Renal cortex interstitium (tissue), 15 donors: ENCODE measurements at places on chromosomes 4 and X. TPM values are rescaled to one million over a fixed set of nuclear protein-coding genes. Genes with fewer than 3 reads are reported as not detected.

The NUDT11 gene
- polyA plus RNA-seq: 14.8 TPM

- DNase-seq: peak; percentile 72
Observed at GRCh38 chrX:43958529-43958928, 14.7 kb downstream of the NDP start.

The GPR119 gene
- polyA plus RNA-seq: not detected

The SMIM14 gene
- 50.6 TPM for polyA plus RNA-seq

- DNase-seq: no peak
Observed at GRCh38 chrX:137548261-137548660, 17.7 kb upstream of the ZIC3 start.

DNA sequence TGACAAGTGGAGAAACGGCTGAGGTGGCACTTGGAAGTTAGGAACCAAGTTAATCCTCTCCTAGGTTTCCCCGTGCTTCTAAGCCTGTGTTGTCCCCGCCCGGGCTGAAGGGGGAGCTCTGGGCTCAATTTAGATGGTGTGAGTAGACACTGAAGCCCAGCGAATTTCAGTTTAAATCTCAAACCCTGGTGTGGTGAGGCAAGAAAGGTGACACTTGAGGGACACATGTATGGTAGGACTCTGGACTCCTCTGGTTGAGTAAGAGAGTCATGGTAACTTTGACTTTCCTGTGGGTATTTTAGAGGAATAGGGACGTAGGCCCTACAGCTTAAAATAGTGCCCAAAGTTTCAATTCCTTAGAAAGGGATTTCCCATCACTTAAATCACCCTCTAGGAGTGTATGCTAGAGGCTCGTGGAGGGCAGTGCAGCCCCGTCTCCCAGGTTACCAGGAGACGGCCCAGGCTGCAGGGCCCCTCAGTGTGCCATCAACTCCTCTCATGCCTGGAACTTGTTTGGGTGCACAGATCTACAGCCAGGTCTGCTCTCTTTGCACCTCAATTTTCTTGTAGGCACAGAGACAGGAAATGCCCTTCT lies 24.0 kb downstream of the HAND2 start:
- DNase-seq: no peak

The DOCK11 gene
- 25.8 TPM for polyA plus RNA-seq

GRCh38 chrX:123348468-123348867 lies 164.4 kb downstream of the GRIA3 start:
- DNase-seq: no peak

DNA sequence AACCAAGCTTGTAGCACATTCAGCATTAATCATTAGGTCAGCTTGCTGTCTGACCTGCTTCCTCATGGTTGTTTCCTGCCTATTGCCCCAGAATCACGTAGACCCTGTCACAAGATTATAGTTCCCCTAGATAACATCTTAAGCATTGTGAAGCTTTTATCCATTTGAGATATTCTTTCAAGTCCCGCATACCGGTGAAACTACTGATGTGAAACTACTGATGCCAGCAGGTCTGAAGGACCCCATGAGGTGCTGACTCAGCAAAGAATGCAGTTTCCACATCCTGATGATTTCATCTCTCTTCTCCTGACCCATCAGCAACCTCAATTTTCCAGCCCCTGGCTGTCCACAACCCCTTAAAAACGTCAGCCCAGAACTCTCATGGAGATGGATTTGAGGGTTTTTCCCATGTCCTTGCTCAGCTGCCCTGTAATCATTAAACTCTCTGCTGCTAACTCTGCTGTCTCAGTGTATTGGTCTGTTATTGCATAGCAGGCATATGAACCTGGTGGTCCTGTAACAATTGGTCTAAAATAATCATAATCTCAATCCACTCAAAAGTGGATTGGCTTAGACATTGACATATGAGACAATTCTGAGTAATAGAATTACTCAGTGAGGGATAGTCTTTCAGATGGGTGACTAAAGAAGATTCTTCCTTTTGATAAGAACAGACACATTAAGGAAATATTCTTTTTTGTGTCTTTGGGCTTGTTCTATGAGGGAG lies 26.3 kb upstream of the UBA6 start:
- DNase-seq: no peak

GRCh38 chr4:159175989-159176375 lies 73.1 kb downstream of the RAPGEF2 start:
- DNase-seq: no peak

DNA sequence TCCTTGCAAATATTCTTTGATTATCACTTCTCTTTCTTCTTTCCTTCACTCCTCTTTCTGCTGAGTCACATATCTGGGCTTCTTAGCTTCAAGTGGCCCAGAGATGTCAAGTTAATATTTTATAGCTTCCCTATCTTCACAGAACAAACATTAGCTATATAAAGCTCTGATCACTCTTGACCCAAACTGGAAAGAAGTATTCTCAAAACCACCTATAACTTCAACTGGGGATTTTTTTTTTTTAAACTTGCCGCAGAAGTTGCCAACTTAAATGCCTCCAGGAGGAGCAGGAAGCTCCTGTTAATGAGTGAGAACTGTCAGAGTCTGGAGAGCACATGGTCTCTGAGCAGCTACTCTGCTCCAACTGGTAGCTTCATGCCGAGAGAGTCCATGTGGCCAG lies 233.3 kb upstream of the EDNRA start:
- no peak for DNase-seq

The TLL1 gene
- polyA plus RNA-seq: 1.6 TPM

DNA sequence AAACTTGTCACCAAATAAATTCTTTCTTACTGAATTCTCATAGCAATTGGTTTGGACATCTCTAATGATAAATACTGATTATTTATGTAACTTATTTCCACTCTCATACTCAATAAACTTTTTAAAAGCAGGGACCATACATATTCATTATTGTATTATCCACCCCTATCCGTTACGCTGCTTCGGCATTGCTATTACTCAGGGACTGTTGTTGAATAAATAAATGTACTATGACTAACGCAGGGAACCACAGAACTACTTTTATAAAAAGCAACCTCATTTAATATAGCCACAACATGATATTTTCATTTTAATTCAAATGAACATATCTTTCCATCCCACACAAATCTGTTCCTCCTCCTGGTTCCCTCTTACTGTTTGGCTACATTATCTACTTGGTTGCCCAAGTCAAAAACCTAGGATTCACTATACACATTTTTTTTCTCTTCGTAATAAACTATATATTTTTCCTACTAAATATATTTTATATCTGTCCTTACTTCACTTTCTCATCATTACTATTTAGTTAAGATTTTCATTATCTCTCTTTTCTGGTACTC lies 14.9 kb upstream of the ANKRD50 start:
- no peak for DNase-seq

The SLC35A2 gene
- polyA plus RNA-seq: 33.6 TPM

DNA sequence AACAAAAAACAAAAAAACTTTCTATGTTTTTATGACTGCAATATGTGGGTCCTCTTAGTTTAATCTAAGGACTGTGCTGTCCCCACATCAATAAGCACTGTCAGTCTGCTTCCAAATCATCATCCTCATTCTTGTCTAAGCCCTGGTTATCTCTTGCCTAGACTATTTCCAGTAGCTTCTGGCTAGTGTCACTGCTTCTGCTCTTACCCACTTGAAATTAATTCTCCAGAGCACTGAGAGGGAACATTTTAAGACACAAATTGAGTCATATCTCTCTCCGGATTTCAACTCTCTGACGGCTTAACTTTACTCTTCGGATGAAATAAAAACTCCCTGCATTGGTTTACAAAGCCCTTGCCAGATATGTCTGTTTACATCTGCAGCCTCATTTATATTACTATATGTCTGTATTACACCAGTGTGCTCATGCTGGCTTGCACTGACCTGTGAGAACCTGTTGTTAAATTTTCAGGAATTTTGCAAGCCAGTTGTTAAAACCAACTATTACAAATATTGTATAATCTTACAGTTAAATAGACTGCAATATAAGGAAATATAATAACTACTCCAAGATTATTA lies 345.9 kb downstream of the ADGRL3 start:
- no peak for DNase-seq

GRCh38 chrX:734362-734761 lies 103.8 kb downstream of the SHOX start:
- no peak for DNase-seq

- DNase-seq: no peak
Observed at GRCh38 chr4:181108237-181108636, 1135.0 kb upstream of the TENM3 start.

GRCh38 chr4:7892212-7893019 lies 47.2 kb downstream of the AFAP1 start:
- DNase-seq: peak; percentile 56

DNA sequence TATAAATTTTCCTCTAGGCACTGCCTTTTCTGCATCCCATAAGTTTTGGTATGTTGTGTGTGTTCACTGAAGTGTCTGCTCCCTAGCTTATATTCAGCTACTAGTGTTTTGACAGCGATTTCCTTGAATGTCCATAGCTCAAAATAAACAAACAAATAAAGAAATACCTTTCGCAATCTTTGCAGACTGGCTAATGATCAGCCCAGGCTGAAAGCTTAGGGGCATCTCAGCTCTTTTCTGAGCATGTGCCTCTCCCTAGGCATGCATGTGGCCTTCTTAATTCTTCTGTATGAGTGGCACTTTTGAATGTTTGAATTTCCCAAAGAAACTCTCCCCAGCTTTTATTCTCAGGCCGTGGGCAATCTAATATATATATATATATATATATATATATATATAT lies 44.6 kb upstream of the SHROOM4 start:
- no peak for DNase-seq

GRCh38 chr4:72440386-72440785 lies 128.6 kb downstream of the ADAMTS3 start:
- DNase-seq: no peak

The TLR8 gene
- 0.29 TPM for polyA plus RNA-seq

DNA sequence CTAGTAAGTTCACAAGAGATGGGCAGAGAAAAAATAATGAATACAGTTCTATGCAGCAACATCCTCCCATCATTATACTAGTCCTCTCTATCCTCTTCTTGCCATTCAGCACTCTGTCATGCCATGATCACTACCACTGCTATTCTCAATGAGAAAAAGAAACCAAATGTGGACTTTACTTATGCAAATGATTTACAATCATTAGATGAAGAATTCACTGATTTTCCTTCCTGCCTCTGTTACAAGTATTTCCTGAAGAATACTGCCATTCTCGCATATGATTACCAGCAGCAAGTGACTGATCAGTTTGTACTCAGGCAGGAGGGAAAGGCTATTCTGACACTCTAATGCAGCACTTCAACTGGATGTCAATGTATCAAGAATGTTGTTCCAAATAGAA lies 50.3 kb downstream of the WDFY3 start:
- no peak for DNase-seq

The SSR4 gene
- 166 TPM for polyA plus RNA-seq

GRCh38 chrX:37553476-37553875 lies 18.0 kb upstream of the LANCL3 start:
- DNase-seq: no peak
